Mesothelial cell of epicardium (in vitro differentiated cells): ENCODE measurements at places on chromosomes 12 and 14.
A peak's percentile ranks its signal among the peaks of the same experiment; 100 is the strongest.

DNA sequence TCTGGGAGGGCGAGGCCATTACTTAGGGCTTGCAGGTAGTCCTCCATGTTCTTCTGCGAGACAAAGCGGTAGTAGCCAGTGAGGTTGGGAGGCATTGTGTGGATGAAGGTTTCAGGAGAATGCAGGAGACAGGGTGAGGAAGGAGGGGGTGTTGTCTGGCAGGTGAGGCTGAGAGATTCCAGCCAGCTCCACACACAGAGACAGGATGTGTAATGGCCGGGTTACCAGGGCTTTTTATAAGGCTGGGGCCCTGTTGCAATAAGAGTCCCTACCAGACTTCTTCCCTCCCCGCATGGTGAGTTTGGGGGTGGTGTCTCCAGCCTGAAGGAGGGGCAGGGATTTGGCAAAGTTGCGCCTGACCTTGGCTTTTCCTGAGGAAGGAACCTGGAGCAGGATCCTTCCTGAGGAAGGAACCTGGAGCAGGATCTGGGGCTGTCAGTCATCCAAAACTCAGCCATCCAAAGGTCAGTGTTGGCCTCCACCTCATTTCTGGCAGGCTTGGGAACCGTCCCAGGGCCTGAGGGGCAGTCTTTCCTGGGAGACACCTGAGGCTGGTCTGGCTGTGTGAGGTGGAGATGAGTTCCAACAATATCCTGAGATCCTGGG is at the start of gene RBP5:
RBP5 (minus strand) TSS at position 209 of the 606 bp plus-strand sequence; CDS start at position 95, 114 bp downstream.
- DNase-seq = no peak

GRCh38 chr12:19129486-19130223 is at the start of gene PLEKHA5:
PLEKHA5 (plus strand) TSS chr12:19129733; CDS start chr12:19129800, 67 bp downstream.
- peak; percentile 69 for DNase-seq

DNA sequence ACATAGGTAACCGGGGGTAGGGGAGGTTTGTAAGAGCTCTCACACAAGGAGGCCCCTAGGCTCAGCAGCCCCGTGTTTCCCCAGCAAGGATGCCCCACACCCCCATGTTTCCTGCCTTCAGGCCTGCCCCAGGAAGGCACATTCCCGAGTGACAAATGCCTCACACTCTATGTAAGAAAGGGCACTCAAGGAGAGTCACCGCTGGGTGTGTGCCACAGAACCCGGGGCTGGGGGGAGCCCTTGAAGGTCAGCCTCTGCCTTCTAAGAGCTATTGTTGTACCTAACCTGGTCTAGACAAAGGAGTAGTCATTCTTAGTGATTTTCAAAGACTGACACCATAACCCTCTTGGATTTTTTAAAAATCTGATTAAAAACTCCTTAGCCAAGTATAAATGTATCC is 333.6 kb downstream of the DPF3 start:
- no peak for DNase-seq

GRCh38 chr14:23401291-23401690 is 6.8 kb downstream of the MYH6 start:
- no peak for DNase-seq

- DNase-seq = no peak
These were observed 131.2 kb downstream of the NUBPL start for GRCh38 chr14:31692376-31692781.

GRCh38 chr14:77438596-77438995 is 15.3 kb upstream of the NOXRED1 start:
- DNase-seq = no peak

- DNase-seq = no peak
These were observed 618 bp downstream of the GNPNAT1 start for GRCh38 chr14:52790756-52791222.

DNA sequence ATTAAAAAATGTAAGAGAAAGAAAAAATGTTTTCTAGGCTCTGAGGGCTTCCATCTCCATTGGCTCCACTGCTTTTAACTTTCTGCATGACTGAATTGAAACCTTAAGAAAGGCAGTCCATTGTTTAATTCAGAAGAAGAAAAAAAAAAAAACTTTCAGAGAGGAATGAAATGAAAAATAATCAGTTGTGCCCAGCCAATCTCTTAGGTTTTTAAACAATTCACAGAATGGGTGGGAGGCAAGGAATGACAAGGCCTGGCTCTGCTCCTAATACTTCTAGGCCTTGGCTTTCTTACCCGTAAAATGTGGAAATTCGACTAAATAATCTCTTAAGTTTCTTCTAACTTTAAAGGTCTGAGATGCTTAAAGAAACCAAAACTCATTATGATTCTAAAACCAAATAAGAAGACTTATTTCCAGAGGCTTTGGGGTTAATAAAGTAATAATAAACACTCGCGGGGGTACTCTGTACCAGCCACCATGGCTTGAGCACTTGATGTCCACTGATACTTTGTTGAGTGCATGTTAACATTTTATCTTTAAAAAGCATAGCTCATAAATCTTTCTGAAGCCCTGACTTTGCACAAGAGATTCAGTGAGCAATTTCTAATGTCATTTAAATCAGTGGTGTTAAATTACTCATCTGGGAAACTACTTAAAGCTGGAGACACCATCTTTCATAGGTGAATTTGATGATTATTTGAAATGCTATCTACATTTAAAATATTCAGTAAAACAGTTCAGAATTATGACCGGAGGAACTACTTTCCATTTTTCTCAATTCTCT is 49.6 kb downstream of the STON2 start:
- DNase-seq = no peak

DNA sequence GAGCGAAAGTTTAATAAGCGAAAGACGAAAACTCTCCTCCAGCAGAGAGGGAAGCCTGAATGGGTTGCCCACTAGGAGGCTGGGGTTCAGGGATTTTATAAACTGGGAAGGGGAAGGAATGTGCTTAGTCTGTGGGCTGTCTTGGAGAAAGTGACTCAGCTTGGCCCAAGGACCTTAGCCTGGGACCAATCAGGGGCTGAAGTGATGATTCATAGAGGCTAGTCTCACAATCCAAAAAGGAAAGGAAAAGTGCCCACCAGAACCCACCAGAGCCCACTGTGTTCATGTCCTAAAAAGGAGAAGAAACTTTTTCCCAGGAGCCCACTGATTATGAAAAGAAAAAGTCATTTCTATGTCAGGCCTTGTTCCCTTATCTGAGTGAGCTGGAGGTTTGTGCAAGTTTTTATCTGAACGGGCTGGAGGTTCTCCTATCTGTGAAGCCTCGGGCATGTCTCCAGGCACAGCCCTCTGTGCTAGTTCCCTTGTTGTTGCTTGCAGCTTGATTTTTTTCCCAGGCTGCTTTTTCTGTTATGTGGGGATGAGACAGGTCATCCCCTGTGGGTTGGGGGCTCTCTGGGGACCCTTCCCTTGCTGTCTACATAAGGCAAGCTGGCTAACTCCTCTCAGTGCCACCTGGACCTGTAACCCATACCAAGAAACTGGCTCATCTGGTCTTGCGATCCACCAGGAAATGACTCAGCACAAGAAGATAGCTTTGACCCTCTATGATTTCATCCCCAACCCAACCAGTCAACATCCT is 8.3 kb upstream of the GOLGA5 start:
- no peak for DNase-seq

DNA sequence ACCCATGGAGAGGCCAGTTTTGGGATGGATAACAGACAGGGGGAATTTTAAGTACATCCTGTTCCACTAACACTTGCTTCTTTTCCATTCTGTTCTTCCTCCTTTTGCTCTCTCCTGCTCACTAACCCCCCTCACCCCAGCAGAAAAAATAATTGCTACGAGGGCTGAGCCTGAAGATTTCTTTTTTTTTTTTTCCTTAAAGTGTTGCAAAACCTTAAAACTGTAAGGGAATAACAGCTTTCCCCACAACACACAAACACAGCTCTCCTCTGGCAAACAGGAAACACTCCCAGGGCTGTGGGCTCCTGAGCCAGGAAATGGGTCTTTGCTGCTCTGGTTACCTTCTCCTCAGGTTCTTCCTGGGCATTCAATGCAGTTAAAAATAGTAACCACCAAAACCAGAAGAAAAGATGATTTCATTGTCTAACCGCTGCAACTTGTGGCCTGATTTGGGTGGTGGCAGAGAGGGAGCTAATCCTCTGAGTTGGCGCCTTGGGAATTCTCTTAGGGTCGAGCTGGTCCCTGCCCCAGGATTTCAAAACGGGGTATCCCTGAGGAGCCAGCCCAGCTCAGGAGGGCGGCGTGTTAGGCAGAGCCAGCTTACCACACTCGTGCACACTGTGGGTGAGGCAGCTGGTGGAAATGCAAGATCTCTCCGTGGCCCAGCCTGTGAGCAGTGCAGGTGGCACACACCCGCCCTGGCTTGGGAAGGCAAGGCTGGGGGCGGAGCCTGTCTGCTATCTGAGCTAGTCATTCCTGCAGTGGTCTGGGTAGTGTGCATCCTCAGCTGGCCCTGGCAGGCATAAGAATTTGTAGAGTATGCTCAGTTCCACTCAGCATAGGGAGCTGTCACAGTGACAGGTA is 17.1 kb upstream of the EMP1 start:
- no peak for DNase-seq

GRCh38 chr12:57159311-57159710 is 11.9 kb upstream of the LRP1-AS start:
- DNase-seq = no peak

DNA sequence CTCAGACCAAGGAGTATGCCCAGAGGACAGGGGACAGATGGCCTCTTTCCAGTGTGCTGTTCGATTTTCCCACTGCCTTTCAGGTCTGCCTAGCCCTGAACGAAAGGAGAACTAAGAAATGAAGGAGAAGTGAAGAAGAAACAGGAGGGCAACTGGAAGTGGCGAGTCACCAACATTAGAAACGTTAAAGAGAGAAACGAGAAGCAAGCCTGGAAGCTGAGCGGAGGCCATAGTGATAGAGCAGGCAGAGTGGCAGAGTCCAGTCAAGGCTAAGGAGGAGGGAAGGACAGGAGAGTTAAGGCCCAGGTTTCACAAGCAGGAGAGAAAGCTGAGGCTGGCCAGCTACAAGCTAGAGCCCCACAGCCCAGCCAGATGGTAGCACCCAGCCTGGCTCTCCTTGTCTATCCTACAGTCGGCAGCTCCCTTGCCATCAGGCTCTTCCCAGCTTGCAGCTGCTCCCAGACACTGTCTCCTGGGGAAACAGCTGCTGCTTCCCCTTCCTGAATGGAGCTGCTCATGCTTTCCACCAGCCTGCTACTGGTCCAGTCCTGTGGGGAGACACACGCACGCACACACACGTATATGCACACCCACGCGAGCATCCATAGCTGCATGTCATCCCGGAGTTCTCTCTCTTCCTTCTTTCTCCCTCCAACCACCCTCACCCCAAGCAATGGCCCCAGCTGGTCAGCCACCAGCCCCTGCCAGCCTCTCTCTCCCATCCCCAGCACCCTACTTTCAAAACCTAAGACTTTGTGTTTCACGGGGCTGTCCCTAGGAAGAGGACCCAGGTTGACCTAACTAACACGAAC is 139.7 kb upstream of the CCND2 start:
- DNase-seq = no peak

- DNase-seq = peak; percentile 52
These were observed 730 bp downstream of the CLSTN3 start for GRCh38 chr12:7130701-7131501.

GRCh38 chr12:49079793-49080192 is 10.0 kb upstream of the RHEBL1 start:
- no peak for DNase-seq
